ENCODE measurements at places on chromosomes 5 and 9. TPM values are rescaled to one million over a fixed set of nuclear protein-coding genes. Genes with fewer than 3 reads are reported as not detected.
A peak's percentile ranks its signal among the peaks of the same experiment; 100 is the strongest.

DNA sequence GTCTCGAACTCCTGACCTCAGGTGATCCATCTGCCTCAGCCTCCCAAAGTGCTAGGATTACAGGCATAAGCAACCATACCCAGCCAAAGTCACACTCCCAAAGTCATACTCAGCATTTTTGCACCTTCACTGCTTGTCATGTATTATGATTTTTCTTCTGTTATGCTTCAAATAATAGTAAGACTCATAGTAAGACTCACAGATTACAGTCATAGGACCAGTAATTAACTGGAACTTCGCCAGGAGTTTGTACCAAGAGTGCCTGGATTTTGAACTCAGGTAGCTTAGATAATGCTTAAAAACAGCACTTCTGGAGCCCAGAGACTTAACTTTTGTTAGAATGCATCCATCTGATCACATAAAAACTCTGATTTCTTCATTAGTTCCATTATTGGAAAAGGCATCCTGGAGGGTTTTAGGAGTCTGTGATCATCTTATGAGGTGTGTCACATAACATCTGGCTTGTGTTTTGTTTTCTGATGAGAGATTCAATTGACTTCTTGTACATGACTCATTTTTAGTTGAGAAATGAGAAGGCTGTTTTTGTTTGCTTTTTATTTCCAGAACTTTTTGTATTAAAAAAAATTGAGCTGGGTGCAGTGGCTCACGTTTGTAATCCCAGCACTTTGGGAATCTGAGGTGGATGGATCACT, 131.5 kb downstream of the ADAMTS19 start:
- H3K27me3 ChIP-seq: no peaks in the 10 kb centered on the region
- no peak overlapping the region for H3K27ac ChIP-seq
- no peak for DNase-seq
- H3K4me1 ChIP-seq: no peaks in the 10 kb centered on the region
- no peaks in the 10 kb centered on the region for H3K36me3 ChIP-seq

GRCh38 chr5:108345541-108346171, 36.2 kb downstream of the FBXL17 start:
- no peak overlapping the region for H3K4me3 ChIP-seq
- peaks cover 17% of the 10 kb centered on the region for H3K36me3 ChIP-seq
- peak; percentile 12 for DNase-seq
- H3K27ac ChIP-seq: no peak overlapping the region

- no peak for DNase-seq
- H3K27ac ChIP-seq: no peak overlapping the region
- H3K4me3 ChIP-seq: no peak overlapping the region
- H3K27me3 ChIP-seq: 0 out of 2 replicates have a peak, but pooled peaks cover 5% of the 10 kb centered on the region
- no peaks in the 10 kb centered on the region for H3K36me3 ChIP-seq
Observed at GRCh38 chr5:136309376-136309775, 56.0 kb downstream of the TRPC7 start.

PFN3 gene
- not detected for polyA plus RNA-seq

DNA sequence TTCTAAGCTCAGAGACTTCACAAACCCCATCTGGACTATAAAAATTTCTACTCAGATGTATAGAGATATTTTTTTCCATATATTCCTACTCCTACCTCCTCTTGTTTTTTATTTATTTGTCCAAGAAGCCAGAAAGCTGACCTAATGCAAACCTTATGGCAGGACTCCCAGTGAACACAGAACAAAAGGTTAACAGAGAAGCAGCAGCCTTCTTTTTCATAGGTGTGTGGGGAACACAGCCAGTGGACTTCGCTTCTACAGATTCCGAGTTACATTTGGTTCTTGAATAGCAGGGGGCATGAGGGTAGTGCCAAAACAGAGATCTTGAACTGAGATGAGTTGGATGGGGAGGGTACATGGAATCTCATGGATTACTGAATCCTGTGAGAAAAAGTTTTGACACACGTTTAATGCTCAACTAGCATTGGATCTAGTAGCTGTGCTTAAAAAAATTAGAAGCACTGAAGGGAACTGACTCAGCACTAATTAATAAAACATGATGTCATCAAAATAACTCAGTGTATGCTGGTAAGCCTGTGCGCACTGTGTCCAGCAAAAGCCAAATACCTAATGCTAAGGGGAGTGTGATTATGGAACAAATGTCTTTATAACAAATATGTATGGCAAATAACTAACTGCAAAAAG, 240.1 kb downstream of the GABRB2 start:
- no peak overlapping the region for H3K27ac ChIP-seq
- H3K4me3 ChIP-seq: no peak overlapping the region
- no peaks in the 10 kb centered on the region for H3K27me3 ChIP-seq
- no peaks in the 10 kb centered on the region for H3K4me1 ChIP-seq
- H3K36me3 ChIP-seq: no peaks in the 10 kb centered on the region

SLC45A2 gene
- 0.02 TPM for polyA plus RNA-seq

MAP1B gene
- 47.5 TPM for polyA plus RNA-seq

TSSK1B gene
- polyA plus RNA-seq: 0.05 TPM

DNA sequence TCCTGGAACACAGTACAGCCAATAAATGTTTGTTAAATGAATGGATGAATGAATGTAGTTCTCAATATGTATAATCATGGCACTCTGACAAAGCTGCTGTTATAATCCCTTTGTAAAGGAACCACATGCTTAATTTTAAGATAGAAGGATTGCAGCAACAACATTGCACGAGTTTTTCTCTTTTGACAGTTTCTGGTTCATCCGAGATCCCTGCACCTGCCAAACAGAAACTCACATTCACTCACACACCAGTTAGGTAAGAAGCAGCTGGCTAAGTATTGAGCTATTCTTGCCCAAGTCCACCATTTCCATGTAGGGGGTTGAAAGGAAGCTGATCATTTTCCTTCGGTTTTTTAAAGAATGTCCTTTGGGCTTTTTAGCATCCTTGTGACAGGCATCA, 133.7 kb upstream of the MAP1B start:
- no peak for DNase-seq
- no peaks in the 10 kb centered on the region for H3K4me1 ChIP-seq
- no peak overlapping the region for H3K27ac ChIP-seq
